Neural crest cell (in vitro differentiated cells): ENCODE measurements at places on chromosomes 3 and 15.
A peak's percentile ranks its signal among the peaks of the same experiment; 100 is the strongest.

DNA sequence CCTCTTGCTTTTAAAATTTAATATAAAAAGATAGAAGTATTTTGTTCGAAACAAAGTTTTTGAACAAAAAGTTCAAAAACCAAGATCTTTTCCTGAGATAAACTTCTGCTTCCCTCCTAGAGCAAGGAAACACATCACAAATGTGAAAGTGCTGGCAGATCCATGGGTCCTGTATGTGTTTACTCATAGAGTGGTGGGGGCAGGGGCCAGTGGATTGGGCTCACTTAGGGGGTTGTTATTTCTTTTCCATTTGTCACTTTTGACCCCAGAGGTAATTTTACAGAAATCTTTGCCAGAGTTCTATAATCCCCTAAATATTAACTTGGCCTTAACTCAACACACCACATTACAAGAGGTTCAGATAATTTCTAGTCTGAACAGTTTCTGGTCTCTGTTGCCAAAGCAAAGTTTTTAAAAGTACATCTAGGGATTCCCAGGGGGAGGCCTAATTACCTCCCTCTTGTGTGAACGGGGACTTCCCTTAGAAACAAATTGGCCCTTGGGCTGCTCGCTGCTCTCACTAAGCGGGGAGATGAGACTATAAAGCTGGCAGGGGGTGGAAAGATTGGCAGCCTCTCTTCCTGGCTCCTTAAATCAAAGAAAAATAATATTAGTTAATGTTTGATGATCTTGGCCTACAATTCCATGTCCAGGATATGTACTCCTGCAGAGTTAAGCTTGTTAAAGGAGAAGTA, 66.8 kb upstream of the PTX3 start:
- DNase-seq: no peak

DNA sequence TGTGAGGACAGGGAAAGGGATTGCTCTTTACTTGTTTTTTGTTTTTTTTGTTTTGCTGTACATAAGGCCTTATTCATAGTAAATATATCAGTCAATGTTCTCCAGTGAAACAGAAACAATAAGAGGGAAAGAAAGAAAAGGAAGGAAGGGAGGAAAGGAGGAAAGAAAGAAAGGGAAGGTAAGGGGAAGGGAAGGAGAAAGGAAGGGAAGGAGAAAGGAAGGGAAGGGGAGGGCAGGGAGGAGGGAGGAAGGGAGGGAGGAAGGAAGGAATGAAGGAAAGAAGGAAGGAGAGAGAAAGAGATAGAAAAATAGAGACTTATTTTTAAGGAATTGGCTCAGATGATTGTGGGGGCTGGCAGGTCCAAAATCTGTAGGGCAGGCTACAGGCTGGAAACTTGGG, 37.2 kb downstream of the TIMP4 start:
- no peak for DNase-seq

GRCh38 chr3:48119505-48120193, 68.6 kb downstream of the CDC25A start:
- no peak for DNase-seq

GRCh38 chr3:160403796-160404470, 4.5 kb downstream of the SMC4 start:
- DNase-seq: no peak

DNA sequence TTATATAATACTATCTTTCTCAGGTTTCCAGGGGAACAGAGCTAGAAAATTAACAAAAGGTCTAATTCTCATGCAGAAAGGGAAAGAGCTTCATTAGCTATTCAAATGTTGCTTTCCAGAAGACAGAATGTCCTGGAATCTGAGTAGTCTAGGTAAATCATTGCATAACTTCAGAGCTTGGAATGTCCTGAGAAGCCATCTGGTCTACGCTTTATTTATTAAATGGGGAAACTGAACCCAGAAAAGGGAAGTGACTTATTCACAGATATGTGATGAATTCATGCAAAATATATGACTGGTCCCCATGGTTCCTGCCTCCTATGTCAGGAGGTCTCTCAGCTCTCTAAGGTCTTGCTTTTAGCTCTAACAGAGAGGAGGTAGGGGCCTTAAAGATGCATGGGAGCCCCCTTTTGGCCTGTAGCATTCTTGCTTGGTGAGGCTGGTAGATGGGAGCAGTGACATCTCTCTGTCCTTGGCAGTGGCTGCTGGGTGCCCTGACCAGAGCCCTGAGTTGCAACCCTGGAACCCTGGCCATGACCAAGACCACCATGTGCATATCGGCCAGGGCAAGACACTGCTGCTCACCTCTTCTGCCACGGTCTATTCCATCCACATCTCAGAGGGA, 99.2 kb downstream of the CEMIP start:
- DNase-seq: no peak

- peak; percentile 55 for DNase-seq
Observed at GRCh38 chr15:20341901-20342600, 199.5 kb downstream of the GOLGA6L6 start.

DNA sequence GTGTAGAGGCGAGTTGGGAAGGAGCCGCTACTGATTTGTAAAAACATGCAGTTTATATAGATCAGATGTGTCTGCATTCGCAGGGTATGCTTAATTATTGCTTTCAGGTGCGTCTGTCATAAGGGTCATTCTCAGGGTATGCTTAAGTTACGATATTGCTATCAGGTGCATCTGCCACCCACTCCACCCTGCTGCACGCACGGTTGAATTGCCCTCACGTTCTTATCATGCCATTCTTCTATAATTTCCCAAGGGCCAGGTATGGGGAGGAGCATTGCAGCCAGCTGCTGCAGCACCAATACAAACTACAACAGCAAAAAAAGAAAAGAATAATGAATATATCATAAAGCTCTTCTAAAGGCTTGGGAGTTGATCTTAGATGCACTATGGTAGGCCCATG, 230.0 kb downstream of the KBTBD8 start:
- no peak for DNase-seq

DNA sequence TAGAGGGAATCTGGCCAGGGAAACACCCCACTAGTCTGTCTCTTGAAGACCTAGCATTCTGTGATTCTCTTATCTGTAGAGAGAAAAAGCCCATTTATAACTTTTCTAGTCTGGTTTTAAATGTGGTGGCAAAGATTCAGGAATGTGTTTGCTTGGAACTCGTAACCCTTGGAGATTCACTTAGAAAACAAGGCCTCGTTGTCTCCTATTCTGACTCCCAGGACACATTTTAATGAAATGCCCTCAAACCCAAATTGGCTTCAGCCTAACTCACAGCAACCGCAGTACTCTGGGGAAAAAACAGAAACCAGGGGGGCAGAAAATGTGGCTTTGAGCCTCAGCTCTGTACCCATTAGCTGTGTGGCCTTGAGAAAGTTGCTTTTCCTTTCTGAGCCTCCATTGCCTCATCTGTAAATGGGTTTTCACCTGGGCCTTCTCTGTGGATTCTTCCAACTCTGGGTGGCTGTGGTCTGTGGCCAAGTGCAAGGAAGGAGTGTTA, 36.5 kb downstream of the RPLP1 start:
- no peak for DNase-seq

- no peak for DNase-seq
Observed at GRCh38 chr15:79403501-79403900, 28.6 kb upstream of the MINAR1 start.

DNA sequence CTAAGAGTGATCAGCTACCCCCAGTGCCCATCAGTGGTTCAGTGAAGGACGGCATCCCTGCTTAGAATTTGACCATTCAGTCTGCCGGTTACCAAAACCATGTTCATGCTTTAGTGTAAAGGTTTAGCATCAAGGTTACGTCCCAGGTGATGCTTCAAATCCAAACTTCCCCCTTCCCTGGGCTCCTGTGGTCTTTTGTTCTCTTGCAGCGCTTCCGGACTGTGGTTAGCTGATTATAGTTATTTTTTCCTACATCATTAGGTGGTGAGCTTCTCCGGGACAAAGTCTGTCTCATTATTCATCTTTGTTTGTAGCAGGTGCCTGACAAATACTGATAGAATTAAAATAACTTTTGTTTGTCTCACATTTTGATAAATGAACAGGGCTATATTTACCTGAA, 28.3 kb upstream of the MYZAP start:
- no peak for DNase-seq

DNA sequence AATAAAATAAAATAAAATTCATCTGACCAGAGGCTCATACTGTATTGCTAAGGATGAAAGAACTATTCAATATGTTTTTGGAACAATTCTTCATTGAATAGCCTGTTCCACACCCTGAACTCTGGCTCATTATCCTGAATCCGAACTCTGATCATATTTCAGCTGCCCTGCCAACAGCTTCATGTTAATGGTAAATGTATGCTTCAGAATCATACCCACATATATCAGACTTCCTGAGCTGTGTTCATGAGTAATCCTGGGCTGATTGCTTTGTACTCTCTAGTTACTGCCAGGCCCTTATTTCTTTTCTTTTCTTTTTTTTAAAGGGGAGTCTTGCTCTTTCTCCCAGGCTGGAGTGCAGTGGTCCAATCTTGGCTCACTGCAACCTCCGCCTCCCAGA, 11.8 kb downstream of the INO80 start:
- no peak for DNase-seq

- DNase-seq: no peak
Observed at GRCh38 chr3:98800401-98800800, 37.3 kb downstream of the ST3GAL6 start.

GRCh38 chr3:15682561-15683185, 81.1 kb downstream of the BTD start:
- DNase-seq: no peak

DNA sequence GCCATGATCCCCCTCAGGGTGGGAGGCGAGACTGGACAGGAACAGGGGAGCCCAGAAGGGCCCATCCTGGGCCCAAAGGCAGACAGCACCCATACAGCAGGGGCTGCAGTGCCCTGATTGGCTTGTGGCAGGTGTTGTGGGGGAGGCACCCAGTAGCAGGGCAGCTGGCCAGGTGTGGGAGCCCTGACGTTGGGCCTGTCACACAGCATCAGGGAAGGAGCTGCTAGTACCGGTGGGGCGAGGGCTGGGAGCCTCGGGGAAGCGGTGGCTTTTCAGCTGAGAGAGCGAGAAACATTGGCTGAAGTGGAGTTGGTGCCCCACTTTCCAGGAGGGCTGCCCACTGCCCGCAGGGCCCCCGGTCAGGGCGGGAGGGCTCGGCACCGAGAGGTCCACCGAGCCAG, 19.7 kb upstream of the CYP11A1 start:
- DNase-seq: no peak

GRCh38 chr15:31101262-31102038, at the start of gene TRPM1:
Gene TRPM1 (minus strand): TSS chr15:31101725. CDS start chr15:31081355, 20,370 bp downstream.
- no peak for DNase-seq

GRCh38 chr3:127288921-127289705, 1.3 kb upstream of the PRR20G start:
- no peak for DNase-seq
